ENCODE measurements at places on chromosomes 11 and 22.

DNA sequence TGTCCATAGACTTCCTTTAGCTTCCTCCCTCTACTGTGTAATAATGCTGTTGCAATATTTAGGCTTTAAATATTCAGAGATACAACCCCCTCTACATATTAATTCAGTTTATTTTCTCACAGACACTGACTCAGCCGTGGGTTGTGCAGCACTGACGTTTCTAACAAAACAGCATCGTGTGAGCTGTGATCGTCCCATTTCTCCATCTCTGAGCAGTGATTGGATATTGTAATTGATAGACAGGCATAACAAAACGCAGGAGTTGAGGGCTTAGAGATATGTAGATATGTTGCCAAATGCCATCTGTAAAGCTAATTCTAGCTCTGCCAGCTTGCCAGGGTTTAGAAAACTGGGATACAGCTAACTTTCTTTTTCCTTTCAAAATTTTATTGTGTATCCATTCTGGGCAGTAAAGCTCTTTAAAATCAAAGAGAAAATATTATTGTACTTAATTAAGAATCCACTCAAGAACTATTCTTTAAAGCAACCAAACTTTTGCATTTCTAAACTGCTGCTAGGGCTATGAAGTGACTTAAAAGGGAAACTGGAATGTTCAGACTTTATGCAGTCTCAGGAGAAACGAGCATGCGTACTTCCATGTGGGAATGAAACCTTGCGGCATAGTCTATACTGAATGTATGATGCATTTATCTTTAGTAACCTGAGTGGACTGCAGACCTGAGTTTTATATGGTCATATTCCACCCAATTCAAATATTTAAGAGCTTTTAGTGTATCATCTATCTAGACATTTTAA is 22.7 kb downstream of the BTBD10 start:
- DNase-seq, result peak; percentile 96

DNA sequence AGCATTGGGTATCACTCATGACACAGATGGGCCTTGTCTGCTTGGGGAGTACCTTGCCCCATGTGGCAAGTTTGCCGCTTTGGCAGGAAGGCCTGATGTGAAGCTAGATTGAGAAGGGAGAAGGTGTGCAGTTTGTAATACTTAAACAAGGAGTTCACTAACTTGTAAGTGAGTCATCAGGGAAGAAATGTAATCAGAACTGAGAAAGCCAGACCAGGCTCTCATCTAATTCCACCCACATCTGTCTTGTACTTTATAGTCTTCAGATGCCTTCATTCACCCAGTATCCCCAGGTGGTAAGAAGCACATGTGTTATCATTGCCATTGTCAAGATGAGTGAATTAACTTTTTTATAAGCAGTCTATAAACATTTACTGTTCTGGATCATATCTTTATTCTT is 116.0 kb upstream of the DDI1 start:
- DNase-seq, result no peak

DNA sequence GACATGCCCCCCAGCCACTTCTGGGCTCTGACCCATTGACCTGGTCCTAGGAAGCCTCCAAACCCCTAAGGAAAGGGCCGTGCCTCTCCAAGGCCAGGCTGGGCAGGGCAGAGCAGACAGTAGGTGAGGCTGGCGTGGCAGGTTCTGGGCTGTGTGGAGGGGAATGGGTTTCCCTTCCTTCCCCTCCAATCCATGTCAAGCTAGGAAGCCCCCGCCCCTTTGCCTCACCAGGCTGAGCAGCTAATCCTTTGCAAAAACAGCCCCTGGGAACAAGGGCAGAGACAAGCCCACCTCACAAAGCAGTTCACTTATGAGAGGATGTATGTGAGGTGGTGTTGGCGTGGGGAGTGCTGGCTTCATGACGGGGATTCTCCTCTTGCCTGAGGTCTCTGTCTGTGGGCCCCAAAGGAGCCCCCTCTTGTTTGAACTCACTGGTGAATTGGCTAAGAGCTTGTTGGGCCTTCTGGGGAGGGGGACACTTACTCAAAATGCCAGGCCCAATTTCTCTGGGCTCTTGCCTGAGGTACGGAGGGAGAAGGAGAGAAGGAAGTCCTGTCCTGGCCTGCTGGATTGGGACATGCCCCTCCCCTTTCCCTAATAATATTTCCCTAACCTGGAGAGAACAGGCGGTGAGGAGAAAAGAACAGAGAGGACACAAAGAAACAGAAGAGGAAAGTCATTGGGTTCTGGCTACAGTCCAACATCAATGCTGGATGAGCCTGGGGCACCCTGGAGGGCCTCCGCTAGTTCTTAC is 1.6 kb upstream of the TRIM29 start:
- DNase-seq, result no peak

- DNase-seq, result no peak
Observed at GRCh38 chr11:85750646-85751045, 60.3 kb downstream of the SYTL2 start.

- DNase-seq, result peak; percentile 24
Observed at GRCh38 chr11:20162824-20163782, 2.8 kb upstream of the DBX1 start.

DNA sequence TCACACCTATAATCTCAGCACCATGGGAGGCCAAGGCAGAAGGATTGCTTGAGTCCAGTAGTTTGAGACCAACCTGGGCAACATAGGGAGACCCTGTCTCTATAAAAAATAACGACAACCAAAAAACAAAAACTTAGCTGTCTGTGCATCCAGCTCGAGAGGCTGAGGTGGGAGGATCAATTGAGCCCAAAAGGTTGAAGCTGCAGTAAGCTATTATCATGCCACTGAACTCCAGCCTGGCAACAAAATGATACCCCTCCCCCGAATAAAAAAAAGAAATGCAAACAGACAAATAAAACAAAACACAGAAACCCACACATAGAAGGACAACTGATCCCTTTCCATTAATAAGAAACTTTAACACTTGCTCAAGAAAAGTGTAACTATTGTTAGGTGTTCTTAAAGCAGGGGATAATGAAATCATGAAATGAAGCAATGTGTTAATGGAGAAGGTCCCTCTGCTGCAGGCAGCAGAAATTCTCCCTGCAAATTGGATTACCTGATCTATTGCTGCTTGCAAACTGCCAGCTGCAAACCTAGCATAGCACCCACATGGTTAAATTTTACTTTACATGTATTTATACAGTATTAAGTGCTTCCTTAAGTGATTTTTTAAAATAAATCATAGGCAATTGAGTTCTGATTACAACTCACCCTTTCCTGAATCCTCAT is 226.3 kb downstream of the SBF2 start:
- no peak for DNase-seq

GRCh38 chr11:47188259-47188658 is 2.0 kb upstream of the PACSIN3 start:
- no peak for DNase-seq

DNA sequence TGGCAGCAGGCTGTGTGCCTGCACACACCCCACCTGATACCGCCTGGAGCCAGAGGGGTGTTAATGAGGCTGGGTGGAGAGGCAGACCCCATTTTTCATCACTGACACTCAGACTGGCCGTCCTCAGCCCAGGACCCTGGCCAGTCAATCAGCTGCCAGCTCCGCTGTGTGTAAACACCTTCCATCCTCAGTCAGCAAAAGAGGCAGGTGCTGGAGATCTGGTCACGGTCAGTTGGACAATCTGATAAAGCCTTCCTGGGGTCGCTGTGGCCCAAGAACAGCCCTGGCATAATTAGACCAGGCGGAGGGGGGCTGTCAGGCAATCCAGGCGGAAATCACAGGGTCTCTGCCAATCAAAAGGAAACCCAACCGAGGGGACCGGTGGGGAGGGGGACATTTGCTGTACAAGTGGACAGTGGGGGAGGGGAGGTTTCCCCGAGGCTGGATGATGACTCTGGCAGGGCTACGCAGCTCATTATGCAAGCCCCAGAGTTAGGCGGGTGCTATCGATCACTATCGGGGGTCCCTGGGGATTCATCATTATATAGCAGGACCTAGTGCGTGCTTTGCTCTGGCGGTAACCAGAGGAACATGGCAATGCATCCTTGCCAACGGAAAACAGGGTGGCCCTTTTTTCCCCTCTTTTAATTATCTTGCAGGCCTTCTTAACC is 72.9 kb downstream of the ABTB2 start:
- DNase-seq, result no peak

DNA sequence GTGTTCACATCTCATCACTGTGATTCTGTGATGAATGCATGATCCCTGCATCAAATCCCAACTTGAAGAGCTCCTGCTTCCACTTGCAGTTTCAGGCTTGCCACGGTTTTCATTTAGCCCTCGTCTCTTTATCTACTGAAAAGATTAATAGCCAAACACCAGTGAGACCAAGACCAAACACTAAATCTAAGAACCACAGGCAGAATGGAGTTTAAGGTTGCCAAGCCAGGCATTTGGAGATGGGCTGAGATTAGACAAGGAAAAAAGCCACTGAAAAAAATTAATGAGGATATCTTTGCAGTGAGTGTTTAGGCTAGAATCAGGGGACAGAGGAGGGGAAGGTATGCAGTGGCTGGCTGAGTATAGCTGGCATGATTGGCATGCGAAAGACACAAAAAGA is 227.2 kb upstream of the BLID start:
- DNase-seq, result no peak

GRCh38 chr22:37001826-37002225 is 17.4 kb downstream of the TST start:
- no peak for DNase-seq

DNA sequence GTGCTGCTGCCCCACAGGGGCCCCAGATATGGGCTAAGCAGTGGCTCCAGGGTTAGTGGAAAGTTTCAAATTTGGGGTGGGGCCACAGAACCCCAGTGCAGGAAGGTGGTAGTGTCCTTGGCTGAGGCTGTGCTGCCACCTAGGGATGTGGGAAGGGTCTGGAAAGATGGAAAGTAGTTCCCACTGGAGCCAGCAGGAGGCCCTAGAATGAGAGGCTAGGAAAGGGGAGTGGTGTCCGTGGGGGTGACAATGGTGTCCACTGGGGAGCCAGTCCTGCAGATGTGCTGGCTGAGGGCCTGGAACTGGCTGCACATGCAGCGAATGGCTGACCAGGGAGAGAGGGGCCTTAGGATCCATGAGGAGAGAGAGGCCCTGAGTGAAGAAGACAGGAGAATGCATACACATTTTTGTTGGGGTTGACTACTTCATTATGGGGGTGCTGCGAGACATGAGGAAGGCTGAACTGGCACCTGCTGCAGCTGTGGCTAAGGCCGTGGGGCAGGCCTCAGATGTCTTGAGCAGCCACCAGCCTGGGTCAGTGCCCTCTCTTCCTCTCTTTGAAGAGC is 21.1 kb downstream of the RFPL3 start:
- peak; percentile 29 for DNase-seq

DNA sequence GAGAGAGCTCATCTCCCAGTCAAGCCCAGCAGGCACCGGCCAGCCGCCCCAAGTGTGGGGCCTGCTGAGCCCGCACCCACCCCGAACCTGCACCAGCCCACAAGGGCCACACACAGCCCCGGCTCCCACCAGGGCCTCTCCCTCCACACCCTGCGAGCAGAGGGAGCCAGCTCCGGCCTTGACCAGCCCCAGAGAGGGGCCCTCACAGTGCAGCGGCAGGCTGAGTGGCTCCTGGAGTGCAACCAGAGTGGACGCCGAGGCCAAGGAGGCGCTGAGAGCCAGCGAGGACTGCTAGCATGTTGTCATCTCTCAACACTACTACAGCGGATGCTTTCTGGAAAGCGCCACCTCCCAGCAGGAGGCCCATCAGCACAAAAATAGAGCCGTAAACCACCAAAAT is 10.9 kb downstream of the DEFB108B start:
- no peak for DNase-seq

DNA sequence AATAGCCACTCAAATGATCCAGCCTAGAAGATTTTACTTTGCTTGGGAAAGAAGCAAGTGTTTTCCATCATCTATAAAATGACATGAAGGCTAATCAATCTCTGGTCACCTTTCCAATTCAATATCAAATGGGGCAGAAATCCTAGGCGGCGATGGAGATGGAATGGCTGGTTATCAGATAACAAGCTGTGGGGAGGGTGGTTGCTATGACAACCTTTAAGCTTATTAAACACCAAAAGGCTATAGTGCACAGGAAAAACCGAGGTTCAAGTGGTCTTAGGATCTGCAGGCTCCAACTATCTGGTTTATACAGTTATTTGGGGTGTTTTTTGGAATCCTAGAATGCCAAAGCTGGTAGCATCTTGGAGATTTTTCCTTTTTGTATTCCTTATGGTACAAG is 13.9 kb upstream of the BSX start:
- DNase-seq, result no peak

- no peak for DNase-seq
Observed at GRCh38 chr11:72635309-72635915, 38.8 kb downstream of the PDE2A start.

DNA sequence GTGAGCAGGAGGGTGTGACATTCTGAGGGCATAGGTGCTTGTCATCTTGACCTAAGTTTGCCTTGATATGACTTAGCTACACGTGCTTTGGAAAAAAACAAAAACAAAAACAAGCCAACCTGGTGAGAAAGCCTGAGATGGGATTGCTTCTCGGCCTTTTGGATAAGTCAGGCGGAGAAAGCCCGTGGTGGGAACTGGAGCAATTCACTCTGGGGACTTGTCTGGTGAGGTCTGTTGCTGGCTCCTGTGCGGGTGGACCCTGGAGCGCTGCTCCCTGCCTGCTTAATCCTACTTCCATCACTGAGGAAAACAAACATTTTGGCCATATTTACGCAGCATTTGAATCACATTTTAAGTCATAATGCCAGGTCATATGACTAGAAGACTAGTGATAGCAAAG is 100.3 kb downstream of the SNX19 start:
- no peak for DNase-seq

DNA sequence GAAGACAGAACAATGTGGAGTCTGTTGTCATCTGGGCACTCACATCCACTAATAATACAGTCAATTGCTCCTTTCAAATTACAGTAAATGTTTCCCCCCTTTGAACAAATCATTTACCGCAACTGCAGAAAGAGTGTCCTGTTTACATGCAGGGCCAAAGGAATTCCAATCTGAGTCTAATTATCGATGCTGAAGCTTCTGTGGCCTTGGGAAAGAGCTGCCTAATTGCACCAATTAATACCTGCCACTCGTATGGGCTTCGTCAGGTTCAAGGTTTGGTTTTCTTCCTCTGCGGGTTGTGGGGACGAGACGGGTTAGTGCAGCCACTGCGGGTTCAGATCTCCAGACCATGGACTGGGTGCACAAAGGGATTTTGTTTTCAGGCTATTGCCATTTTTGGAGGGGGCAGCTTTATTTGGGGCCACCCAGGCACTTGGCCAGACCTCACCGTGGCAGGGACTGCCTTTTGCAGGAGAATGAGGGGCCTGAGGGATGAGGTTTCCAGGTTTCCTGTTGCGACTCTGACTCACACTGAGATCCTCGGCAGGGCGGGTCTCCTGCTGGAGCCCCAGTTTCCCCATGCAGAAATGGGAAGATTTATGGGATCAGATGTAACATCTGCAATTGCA is 147.6 kb downstream of the MIAT start:
- no peak for DNase-seq

All from fibroblast of pulmonary artery (primary cell).